ENCODE measurements at places on chromosomes 5 and 9.

- DNase-seq, result peak; percentile 90
Observed at GRCh38 chr9:92133949-92134604, 18.9 kb upstream of the SPTLC1 start.

- no peak for DNase-seq
Observed at GRCh38 chr9:27118916-27119315, 9.9 kb downstream of the TEK start.

GRCh38 chr9:74526215-74526614 lies 29.1 kb downstream of the RORB start:
- no peak for DNase-seq

- no peak for DNase-seq
Observed at GRCh38 chr5:154728939-154729588, 26.1 kb upstream of the LARP1 start.

- DNase-seq, result no peak
Observed at GRCh38 chr9:112069318-112070169, 105.6 kb downstream of the SUSD1 start.

DNA sequence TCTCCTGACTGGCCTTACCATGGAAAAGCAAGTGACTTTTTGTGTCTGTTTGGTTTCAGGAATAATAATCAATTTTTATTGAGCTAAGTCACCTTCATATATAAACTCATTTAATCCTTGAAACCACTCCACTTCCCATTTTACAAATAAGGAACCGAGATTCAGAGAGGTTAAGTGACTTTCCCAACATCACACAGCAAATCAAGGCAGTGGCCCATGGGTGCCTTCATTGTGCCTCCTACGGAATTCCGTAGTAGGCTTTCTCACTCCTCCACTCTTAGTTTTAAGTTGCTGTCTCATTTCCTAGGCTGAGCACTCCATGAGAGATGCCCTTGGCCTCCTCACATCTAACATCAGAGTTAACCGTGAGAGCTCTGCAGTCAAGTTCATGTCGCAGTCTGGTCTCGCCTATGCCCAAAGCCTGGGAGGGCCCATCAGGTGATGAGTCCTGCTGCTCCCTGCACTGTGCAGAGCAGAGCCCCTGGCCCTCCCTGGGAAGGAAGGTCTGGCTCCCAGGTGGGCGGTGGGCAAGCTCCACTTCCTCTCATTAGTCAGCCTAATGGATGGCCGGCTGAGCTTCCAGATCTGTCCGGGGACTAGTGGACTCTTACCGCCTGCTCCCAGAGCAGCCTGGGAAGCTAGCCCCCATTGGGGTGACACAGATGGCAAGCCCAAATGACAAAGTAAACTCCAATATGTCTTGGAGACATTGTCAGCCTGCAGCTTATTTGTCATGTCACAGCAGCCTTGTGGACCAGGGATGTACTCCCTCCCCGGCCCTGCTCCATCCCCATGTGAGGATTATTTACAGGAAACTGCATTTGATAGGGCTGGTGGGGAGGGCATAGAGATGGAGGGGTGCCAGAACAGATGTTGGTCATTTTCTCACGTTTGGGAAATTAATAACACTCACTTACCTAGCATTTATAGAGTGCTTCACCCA lies 123.4 kb downstream of the MVB12B start:
- no peak for DNase-seq

DNA sequence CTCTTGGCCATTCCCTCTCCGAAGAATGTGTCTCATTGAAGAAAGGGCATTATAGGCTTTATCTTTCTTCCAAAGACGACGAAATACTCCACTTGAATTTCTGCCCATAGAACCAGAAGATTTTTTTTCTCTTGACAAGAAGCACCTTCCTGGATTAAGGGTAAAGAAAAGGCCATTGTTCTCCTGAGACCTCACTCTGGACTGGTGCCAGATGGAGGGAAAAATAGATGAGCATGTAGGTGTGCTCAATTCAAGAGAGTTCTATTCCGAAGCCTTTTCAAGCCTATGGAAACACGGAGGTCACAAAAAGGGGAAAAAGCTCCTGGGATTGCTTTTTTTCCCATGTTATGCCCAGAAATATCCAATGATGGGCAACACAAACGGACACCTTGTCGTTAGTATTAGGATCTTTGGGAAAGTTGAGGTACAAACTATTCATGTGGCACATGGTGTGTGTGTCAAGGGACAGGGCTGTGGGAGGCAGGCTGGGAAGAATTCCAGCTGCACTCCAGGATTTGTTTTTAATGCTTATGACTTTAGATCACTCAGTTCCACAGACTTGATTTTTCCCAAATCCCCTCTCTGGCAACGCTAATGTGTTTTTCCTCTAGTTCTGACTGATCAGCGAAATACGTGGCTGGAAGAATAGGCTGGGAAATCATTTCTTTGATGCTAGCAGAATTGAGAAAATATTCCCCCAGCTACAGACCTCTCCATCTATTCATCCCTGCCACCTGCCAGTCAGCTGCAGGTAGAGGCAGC lies 89.9 kb downstream of the SIL1 start:
- no peak for DNase-seq

DNA sequence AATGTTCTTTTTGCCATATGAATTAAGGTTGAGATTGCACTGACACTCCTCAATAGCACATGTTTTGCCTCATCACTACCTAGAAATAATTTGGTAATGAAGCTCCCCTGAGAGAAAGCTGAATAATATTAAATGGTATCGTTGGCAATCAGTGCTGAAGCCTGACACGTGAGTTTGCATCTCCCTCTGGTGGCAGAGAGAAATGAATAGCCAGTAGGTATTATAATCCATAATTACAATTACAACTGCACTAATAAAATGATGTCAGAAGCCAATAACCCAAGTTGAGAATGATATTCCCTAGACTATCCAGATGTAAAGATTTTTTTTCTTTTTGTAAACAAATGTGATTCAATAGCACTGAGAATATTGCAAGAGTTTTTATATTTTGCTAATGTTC lies 700.3 kb downstream of the PTPRD start:
- no peak for DNase-seq

DNA sequence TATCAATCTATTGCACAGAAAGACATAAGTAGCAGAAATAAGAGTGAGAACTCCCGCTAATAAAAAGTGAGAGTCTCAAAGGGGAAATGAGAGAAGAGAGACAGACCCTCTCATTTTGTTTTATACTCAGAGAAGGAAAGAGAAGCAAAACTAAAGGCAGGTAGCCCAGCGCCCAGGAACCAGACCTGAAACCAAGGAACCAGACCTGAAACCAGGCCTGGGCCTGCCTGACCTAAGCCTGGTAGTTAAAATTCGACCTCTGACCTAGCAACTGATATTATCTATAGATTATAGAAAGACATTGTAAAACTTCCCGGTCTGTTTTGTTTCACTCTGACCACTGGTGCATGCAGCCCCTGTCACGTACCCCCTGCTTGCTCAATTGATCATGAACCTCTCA lies 134.5 kb upstream of the SEMA6A start:
- DNase-seq, result no peak

- DNase-seq, result no peak
Observed at GRCh38 chr5:139382807-139383206, 290 bp downstream of the SLC23A1 start.

DNA sequence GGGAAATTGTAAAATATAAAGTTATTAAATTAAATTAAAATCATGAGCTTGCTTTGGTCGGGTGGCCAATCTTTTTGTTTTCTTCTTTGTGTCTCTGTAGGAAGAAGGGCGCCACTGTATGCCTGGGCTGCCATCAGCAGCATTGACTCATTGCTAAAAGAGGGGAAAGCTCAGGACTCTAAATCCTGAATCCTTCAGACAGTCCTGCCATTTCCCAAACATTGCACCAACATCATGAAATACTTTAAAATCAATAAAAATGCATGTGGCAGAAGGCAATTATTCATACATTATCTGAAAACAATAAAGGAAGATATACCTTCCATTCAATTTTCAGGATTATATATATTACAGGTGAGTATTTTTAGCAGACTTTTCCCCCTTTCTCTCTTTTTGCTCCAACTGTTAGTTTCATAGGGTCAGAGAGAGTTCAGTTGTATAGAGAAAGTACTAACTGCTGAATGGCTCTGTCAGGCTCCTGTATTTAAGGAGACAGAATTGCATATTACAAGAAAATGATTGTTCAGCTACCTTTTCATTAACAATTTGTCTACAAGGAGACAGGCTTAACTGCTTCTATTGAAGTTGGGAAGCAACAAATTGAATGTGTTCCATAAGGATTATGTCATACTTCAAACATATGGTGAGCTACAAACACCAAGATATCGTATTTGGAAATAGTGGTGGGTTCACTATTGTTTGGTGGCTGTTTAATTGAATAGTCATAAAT lies 95.7 kb downstream of the ATPSCKMT start:
- DNase-seq, result no peak

- DNase-seq, result no peak
Observed at GRCh38 chr9:4797854-4798150, 5.1 kb downstream of the RCL1 start.

- no peak for DNase-seq
Observed at GRCh38 chr5:1732945-1733344, 66.7 kb downstream of the MRPL36 start.

DNA sequence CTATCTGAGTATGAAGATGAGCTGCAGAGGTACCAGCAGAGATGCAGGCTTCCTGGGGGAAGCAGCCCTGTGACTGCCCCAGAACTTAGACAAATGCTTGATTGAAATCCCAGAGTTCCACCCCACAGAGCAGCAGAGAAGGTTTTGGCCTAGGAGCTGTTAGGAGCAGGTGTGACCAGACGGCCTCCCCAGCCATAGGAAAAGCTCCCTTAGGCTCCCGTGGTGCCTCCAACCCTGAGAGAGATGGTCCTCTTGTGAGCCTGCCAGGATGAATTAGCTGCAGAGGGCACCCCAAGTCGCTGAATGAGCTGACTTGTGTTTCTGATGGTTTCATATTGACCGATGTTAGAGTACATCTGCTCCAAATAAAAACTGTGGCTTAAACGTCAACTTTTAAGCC lies 22.1 kb downstream of the NTRK2 start:
- DNase-seq, result no peak

- DNase-seq, result no peak
Observed at GRCh38 chr9:10104774-10105173, 508.0 kb downstream of the PTPRD start.

DNA sequence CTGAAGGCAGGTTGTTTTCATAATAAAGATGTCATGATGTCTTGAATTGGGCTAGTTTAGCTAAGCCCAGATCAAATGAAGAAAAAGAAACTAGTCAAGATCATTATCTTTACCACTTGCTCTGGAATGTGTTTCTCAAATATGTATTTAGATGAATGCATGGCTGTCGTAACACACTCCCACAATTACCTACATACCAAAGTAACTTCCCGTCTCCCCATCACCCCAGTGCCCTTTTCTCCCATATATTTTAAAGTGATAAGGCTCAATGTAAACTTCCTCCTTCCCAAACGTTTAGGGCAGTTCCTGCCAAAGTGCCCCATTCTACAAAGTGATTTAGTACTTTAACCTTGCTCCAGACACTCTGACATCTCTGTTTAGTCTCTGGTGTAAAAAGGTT lies 61.4 kb downstream of the SLC1A3 start:
- DNase-seq, result no peak

DNA sequence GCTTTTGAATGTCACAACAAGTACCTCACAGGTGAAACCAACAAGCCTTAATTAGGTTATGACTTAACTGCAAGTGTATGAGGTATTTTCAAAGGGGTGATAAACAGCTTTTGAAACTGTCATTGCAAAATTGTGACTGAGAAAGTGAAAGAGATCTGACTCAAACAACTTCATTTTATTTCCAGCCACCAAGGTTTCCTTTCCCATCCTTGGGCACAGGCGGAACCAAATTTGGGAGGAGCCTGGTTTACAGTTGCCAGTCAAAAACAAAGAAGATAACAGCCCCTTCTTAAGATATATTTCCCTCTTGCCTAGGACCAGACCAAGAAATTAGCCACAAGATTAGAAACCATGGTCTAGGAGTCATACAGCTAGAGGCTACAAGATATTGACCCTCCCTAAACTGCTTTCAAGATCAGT lies 417.1 kb downstream of the CSNK1G3 start:
- no peak for DNase-seq

GRCh38 chr9:132547052-132547431 lies 35.4 kb upstream of the BARHL1 start:
- DNase-seq, result no peak

- DNase-seq, result no peak
Observed at GRCh38 chr9:89655990-89656657, 51.3 kb downstream of the GADD45G start.

GRCh38 chr9:2727374-2727773 lies 10.1 kb downstream of the KCNV2 start:
- DNase-seq, result no peak

- DNase-seq, result no peak
Observed at GRCh38 chr9:127237801-127238200, 26.8 kb upstream of the GARNL3 start.

DNA sequence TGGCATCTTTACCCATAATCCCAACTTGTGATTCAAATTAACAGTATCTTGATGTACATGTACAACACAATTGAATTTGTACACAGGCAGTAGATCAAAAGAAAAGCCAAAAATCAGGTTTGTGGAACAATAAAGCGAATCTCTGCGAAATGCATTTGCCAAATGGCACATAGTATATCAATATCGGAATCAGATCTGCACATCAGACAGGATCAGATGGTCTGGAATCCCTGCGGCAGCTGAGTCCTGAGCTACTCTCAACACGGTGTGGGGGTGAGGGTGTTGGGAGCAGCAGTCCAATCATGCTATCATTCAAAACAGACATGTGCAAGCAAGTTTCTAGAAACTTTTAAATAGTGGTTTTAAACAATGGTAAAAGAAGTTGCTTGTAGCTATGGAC lies 358.3 kb downstream of the SEMA5A start:
- DNase-seq, result no peak

GRCh38 chr9:71652480-71652879 lies 115.8 kb downstream of the CEMIP2 start:
- DNase-seq, result no peak

- no peak for DNase-seq
Observed at GRCh38 chr5:138998521-138998920, 123.4 kb upstream of the LRRTM2 start.

GRCh38 chr9:94948567-94949235 lies 222.2 kb downstream of the AOPEP start:
- DNase-seq, result no peak

DNA sequence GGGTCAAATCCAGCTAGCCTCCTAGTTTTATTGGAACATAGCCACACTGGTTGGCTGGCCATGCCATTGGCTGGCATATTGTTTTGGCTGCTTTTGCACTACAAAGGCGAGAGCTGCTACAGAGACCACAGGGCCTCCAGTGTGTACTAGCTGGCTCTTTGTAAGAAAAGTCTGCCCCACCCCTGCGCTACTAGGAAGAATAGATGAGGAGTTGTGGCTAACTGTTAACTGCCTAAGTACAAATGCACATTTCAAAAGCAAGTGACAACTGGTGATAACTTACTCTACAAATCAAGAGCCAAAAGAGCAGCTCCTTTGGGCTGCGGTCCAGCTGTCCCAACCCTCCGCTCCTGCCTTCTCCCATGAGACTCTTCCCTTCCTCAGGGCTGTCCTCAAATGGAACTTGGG lies 63.9 kb downstream of the SERINC5 start:
- no peak for DNase-seq
